ENCODE measurements at places on chromosomes 7 and 10.

DNA sequence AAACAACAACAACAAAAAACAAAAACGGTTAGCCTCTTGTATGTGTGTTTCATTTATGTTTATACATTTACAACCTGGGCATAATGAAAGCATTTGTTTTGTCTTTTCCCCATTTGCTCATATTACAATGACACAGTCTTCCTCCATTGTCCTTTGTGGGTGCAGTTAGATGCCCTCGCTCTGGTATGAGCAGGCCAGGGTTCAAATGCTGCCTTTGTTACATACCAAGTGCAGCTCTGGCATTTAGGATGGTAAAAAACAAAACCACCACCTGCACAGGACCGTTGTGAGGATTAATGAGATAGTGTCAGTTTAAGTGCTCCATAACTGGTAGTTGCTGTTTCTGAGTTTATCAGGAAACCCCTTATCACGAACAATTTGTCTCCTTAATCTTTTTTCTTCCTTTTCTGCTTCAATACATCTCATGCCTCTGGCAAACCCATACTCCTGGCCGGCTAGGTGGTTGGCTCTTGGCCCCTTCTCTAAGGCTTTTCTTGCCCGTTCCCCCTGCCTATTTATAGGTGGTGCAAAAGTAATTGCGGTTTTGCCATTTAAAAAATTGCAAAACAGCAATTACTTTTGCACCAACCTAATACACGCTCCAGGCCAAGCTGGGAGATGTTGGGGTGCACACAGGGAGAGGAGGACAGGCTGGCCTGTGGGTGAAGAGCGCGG, 18.6 kb upstream of the TMEM225B start:
- H3K4me3 ChIP-seq: peak overlapping the region; percentile 8
- DNase-seq: no peak
- H3K27me3 ChIP-seq: no peaks in the 10 kb centered on the region
- H3K27ac ChIP-seq: no peak overlapping the region
- peaks cover 13% of the 10 kb centered on the region for H3K4me1 ChIP-seq
- peaks cover 5% of the 10 kb centered on the region for H3K36me3 ChIP-seq

DNA sequence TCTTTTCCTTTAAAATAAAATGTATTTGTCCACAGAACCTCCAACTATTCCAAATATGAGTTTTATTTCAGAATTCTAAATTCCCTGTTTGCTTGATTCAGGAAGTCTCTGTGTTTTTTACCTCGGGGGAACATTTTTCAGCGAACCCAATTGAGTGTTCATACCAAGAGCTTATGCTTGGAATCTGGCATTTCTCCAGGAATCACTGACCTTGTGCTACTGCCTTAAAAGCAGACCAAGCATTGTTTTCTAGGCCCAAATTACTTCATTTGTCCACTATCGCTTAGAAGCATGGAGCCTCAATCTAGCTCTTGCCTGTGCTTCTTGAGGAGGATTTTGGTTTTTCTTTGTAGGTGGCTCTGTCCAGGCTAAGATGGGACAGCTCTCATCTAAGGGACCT, 59.4 kb downstream of the EBLN1 start:
- peaks cover 10% of the 10 kb centered on the region for H3K4me1 ChIP-seq
- H3K27ac ChIP-seq: no peak overlapping the region
- DNase-seq: no peak
- H3K36me3 ChIP-seq: no peaks in the 10 kb centered on the region

GRCh38 chr7:80476035-80476434, 35.8 kb downstream of the GNAT3 start:
- H3K4me3 ChIP-seq: no peak overlapping the region
- H3K36me3 ChIP-seq: no peaks in the 10 kb centered on the region
- no peaks in the 10 kb centered on the region for H3K4me1 ChIP-seq
- H3K27me3 ChIP-seq: no peaks in the 10 kb centered on the region

GRCh38 chr7:88307823-88308222, 1.1 kb upstream of the STEAP4 start:
- H3K27ac ChIP-seq: no peak overlapping the region
- H3K4me1 ChIP-seq: peaks cover 3% of the 10 kb centered on the region
- H3K4me3 ChIP-seq: no peak overlapping the region
- no peaks in the 10 kb centered on the region for H3K36me3 ChIP-seq

GRCh38 chr7:158682456-158682855, 22.1 kb downstream of the NCAPG2 start:
- H3K4me1 ChIP-seq: peaks cover 4% of the 10 kb centered on the region
- H3K4me3 ChIP-seq: no peak overlapping the region
- peaks cover 56% of the 10 kb centered on the region for H3K36me3 ChIP-seq
- no peak overlapping the region for H3K27ac ChIP-seq
- no peak for DNase-seq

GRCh38 chr10:8438603-8439002, 384.1 kb downstream of the GATA3 start:
- no peaks in the 10 kb centered on the region for H3K27me3 ChIP-seq
- H3K36me3 ChIP-seq: peaks cover 52% of the 10 kb centered on the region

DNA sequence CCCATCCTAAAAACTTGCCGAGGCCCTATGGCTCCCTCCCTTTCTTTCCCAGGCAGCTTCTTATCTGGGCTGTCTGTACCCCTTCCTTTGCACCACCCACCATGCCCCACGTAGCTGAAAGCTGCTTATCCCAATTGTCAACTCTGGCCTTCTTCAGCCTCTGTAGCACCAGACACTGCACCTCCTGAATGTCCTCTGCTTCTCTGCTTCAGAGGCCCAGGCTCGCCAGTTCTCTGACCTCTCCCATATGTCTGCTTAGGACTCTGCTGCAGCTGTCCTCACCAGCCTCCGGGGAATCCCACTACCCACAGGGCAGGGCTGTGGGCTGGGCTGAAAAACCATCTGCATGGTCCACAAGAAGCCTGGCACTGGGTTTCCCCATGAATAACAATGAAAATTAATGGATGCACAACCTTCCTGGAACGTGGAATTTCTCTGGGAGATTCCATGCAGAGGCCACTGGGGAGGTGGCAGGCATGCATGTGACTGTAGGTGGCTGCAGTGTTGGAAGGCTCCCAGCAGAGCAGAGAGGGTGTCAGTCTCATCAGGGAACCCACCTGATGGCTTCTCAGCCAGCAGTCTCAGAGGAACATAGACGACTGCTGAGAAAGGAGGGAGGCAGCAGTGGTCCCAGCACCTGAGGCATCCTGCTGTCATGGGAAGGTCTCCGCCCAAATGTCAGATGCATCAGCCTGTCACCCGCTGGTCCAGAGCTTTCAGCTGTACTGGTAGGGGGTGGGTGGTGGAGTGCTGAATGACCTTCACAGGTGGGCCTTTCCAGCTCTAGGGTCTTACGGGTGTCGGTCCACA, 16.8 kb upstream of the SH2D4B start:
- no peak for DNase-seq
- H3K36me3 ChIP-seq: peaks cover 50% of the 10 kb centered on the region
- H3K4me1 ChIP-seq: peaks cover 7% of the 10 kb centered on the region
- H3K4me3 ChIP-seq: no peak overlapping the region
- H3K27ac ChIP-seq: no peak overlapping the region
- no peaks in the 10 kb centered on the region for H3K27me3 ChIP-seq

GRCh38 chr10:75404815-75405597, 3.4 kb upstream of the ZNF503 start:
- no peak overlapping the region for H3K4me3 ChIP-seq
- H3K27ac ChIP-seq: no peak overlapping the region
- H3K36me3 ChIP-seq: no peaks in the 10 kb centered on the region
- DNase-seq: no peak

DNA sequence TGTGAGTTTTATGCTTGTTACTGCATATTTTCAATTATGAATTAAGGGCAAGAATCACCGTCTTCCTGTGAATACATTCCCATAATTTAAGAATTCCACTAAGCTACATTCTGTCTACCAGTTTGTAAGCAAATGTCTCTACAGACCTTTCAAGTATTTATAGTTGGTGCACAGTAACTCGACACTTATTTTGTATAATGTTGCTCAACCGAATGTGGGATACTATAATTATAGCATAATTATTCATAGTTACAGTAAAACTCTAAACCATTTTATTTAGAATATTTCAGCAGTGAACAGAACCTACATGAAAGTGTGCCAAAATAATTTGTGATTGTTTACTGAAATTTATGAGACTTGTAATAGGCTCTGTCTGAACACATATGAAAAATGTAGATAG, 17.3 kb upstream of the CUBN start:
- H3K4me3 ChIP-seq: no peak overlapping the region
- no peak for DNase-seq
- peaks cover 30% of the 10 kb centered on the region for H3K4me1 ChIP-seq
- H3K27ac ChIP-seq: no peak overlapping the region
- peaks cover 1% of the 10 kb centered on the region for H3K27me3 ChIP-seq

GRCh38 chr10:1120306-1120705, 64.1 kb downstream of the WDR37 start:
- no peak overlapping the region for H3K27ac ChIP-seq
- no peak for DNase-seq
- H3K4me3 ChIP-seq: no peak overlapping the region
- H3K27me3 ChIP-seq: no peaks in the 10 kb centered on the region

GRCh38 chr7:91633013-91633441, 247.5 kb downstream of the MTERF1 start:
- no peak overlapping the region for H3K27ac ChIP-seq
- H3K36me3 ChIP-seq: no peaks in the 10 kb centered on the region
- DNase-seq: no peak
- no peaks in the 10 kb centered on the region for H3K4me1 ChIP-seq
- no peaks in the 10 kb centered on the region for H3K27me3 ChIP-seq

DNA sequence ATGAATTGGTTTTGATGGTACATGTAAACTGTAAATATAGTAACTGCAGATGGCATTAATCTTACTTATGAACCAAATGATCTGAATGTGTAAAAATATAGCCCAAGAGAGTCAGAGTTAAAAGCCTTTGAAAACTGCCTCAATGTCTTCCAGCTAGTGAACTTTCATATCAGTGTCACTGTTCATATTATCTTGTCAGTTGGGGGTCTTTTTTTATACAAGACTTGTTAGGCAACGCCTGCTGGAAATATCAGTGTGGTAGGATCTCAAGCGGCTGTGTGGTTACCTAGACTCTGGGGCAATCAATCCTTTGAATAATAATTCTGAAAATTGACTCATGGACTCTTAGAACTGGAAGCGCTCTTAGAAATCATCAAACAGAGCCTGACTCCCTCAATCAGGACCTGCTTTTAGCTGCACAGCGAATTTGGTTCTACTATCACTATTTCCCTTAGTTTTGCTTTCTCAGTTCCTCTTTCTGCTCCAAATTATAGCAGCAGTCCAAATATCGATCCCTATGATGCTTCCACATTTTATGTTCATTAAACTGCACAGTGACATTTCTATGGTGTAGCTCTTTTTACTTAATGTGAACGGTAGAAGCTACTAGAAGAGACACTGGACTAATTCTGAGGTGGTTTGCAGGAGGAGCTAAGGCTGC, 100.1 kb upstream of the COL1A2 start:
- no peak overlapping the region for H3K27ac ChIP-seq
- no peaks in the 10 kb centered on the region for H3K36me3 ChIP-seq
- no peaks in the 10 kb centered on the region for H3K4me1 ChIP-seq
- DNase-seq: no peak

DNA sequence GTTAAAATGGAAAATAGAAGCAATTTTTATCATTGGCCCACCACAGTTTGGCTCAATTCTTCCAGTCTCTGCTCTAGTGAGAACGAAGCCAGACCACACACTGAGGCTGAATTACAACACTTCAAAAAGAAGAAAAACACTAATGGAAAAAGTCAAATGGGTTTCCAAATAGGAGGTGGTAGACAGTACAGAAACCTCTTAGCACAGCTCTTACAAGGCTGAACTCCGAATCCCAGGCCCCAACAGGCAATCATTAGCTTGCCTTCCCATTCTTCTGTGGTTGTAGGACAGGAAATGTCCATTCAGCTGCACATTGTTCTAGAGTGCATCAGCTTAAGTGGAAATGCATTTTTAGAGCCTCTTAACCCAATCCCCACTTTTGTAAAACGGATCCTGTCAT, 115.1 kb upstream of the MEOX2 start:
- H3K27ac ChIP-seq: no peak overlapping the region
- no peaks in the 10 kb centered on the region for H3K27me3 ChIP-seq
- no peaks in the 10 kb centered on the region for H3K4me1 ChIP-seq
- no peak overlapping the region for H3K4me3 ChIP-seq
- no peaks in the 10 kb centered on the region for H3K36me3 ChIP-seq
- no peak for DNase-seq

- peaks cover 3% of the 10 kb centered on the region for H3K4me1 ChIP-seq
- H3K36me3 ChIP-seq: no peaks in the 10 kb centered on the region
- no peak overlapping the region for H3K27ac ChIP-seq
- H3K27me3 ChIP-seq: peaks cover 24% of the 10 kb centered on the region
Measured at GRCh38 chr7:28921822-28922221, 36.3 kb downstream of the TRIL start.

- no peak for DNase-seq
- no peaks in the 10 kb centered on the region for H3K27me3 ChIP-seq
- no peak overlapping the region for H3K4me3 ChIP-seq
- H3K4me1 ChIP-seq: no peaks in the 10 kb centered on the region
- no peaks in the 10 kb centered on the region for H3K36me3 ChIP-seq
- H3K27ac ChIP-seq: no peak overlapping the region
Measured at GRCh38 chr7:154431045-154431444, 378.8 kb downstream of the DPP6 start.

DNA sequence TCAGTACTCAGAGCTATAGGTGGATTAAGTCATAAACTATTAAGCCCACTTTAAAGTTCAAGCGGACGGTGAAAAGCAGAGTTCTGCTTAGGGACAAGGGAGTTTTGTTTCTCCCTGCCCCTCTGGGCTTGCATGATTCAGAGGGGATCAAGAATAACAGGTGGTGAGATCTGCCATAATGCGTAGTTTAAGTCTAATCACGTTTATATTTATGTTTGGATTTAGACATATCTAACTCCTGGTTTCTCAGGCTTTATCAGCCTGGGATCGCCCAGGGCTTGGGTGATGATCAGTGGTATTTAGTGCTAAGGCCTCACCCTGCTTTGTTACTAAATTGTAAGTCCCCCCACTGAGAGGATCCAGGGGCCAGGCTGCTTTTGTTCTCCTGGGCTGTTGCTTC, 335.4 kb upstream of the NRP1 start:
- DNase-seq: no peak
- no peak overlapping the region for H3K4me3 ChIP-seq
- H3K27ac ChIP-seq: no peak overlapping the region

- DNase-seq: no peak
- H3K4me3 ChIP-seq: no peak overlapping the region
- peaks cover 16% of the 10 kb centered on the region for H3K4me1 ChIP-seq
- peak overlapping the region; percentile 42 for H3K27ac ChIP-seq
- no peaks in the 10 kb centered on the region for H3K36me3 ChIP-seq
Measured at GRCh38 chr7:123824754-123825067, 20.3 kb upstream of the HYAL4 start.

DNA sequence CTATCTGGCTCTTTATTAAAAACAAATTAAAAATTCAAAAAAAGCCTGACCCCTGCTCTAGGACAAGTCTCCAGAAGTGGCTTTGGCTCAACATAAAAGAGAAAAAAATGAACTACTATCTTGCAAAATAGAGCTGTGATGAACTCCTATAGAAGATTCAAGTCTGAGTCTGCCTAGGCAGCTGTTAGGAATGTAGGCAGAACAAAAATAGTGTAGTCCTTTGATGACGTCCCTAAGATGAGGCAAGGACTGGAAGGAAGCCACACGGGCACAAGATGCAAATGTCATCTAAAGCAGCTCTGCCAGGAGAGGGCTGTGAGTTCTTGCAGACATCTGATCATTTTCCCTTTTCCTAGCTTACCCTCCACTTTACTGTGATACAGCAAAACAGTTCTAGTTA, 20.5 kb downstream of the ASNS start:
- no peaks in the 10 kb centered on the region for H3K27me3 ChIP-seq
- no peak overlapping the region for H3K27ac ChIP-seq
- no peaks in the 10 kb centered on the region for H3K4me1 ChIP-seq
- no peak overlapping the region for H3K4me3 ChIP-seq
- no peak for DNase-seq

- no peaks in the 10 kb centered on the region for H3K4me1 ChIP-seq
- no peak overlapping the region for H3K27ac ChIP-seq
- no peak for DNase-seq
- no peaks in the 10 kb centered on the region for H3K36me3 ChIP-seq
- H3K4me3 ChIP-seq: no peak overlapping the region
Measured at GRCh38 chr7:136168821-136169220, 191.7 kb upstream of the MTPN start.
